Endothelial cell (in vitro differentiated cells): ENCODE measurements at places on chromosomes 3 and 15. TPM values are rescaled to one million over a fixed set of nuclear protein-coding genes. Genes with fewer than 3 reads are reported as not detected.

PTH1R gene
- total RNA-seq: 6.2 TPM

DNA sequence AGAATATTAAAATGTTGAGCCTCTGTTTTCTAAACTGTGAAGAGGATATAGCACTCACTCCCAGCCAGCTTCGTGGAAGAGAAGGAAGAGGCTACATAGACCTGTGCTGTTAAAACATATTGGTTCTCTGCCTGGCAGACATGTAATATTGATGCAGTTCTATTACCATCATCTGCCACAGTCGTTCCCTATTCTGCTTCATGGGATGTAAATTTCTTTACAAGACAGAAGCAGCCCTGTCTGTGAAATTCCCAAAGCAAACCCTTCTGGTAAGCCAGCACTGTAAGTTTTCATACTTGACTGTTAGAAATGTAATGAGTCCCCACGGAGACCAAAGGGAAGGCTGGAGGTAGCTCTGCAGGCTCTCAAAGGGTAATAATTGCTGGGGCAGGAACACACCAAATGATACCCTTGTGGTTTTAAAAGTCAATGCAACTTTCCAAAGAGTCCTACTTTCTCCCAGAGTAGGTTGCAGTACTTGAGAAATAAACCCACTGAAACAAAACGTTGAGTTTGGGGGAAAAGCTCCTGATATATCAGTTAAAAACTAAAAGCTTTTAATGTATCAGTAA lies 129.9 kb upstream of the HES1 start:
- peaks cover 6% of the 10 kb centered on the region for H3K27me3 ChIP-seq
- peaks cover 33% of the 10 kb centered on the region for H3K4me1 ChIP-seq
- H3K4me3 ChIP-seq: no peak overlapping the region
- H3K27ac ChIP-seq: no peak overlapping the region
- no peak for DNase-seq

SLC28A1 gene
- total RNA-seq: not detected

CTXN2 gene
- total RNA-seq: 0.18 TPM

GRCh38 chr3:167772992-167773391 lies 37.5 kb downstream of the SERPINI1 start:
- H3K4me3 ChIP-seq: no peak overlapping the region
- DNase-seq: no peak
- peaks cover 9% of the 10 kb centered on the region for H3K4me1 ChIP-seq
- no peaks in the 10 kb centered on the region for H3K27me3 ChIP-seq

GRCh38 chr15:84582583-84583157 lies 18.1 kb upstream of the ZSCAN2 start:
- no peak overlapping the region for H3K27ac ChIP-seq
- DNase-seq: no peak
- H3K4me3 ChIP-seq: no peak overlapping the region
- peaks cover 2% of the 10 kb centered on the region for H3K27me3 ChIP-seq
- no peaks in the 10 kb centered on the region for H3K36me3 ChIP-seq

- no peak for DNase-seq
- no peak overlapping the region for H3K4me3 ChIP-seq
- H3K36me3 ChIP-seq: no peaks in the 10 kb centered on the region
- H3K27ac ChIP-seq: no peak overlapping the region
These were observed 567.0 kb upstream of the MCTP2 start for GRCh38 chr15:93664213-93664956.

SLC9C1 gene
- 0.13 TPM for total RNA-seq

DNA sequence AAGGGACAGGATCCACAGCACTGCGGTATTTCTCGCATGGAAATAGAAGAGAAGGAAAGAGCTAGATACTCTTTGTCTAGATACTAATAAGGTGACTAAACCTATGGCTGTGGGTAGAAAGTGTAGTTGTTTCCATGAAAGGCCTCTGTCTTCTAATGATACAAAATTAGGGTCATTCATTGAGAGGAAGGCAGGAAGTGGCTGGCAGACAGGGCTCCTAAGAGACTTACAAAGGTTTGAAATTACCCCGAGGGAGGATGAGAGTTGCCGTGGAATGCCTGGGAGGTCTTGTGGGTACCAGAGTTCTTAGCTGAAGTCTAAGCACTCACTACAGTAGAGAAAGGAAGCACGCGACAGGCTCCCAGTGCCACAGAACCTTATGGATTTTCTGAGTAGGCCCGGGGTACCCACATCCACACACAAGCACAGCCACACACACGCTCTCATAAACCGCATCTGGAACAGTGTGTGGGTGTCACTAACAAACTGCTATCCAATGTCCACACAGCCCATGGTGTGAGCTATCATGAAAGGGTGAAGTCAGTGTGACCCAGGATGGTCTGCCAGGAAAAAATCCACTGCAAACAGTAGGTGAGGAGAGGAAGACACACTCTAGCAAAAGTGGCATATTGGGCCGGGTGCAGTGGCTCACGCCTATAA lies 221.4 kb downstream of the FAM43A start:
- H3K27me3 ChIP-seq: no peaks in the 10 kb centered on the region
- no peaks in the 10 kb centered on the region for H3K36me3 ChIP-seq
- no peak overlapping the region for H3K27ac ChIP-seq
- no peaks in the 10 kb centered on the region for H3K4me1 ChIP-seq

GRCh38 chr15:60375306-60375705 lies 22.5 kb downstream of the ANXA2 start:
- peaks cover 10% of the 10 kb centered on the region for H3K36me3 ChIP-seq
- peaks cover 18% of the 10 kb centered on the region for H3K4me1 ChIP-seq

CLDN16 gene
- total RNA-seq: not detected

PIK3CA gene
- 26.7 TPM for total RNA-seq

GRCh38 chr3:149449182-149449581 lies 25.3 kb upstream of the TM4SF4 start:
- H3K4me1 ChIP-seq: peaks cover 2% of the 10 kb centered on the region
- peaks cover 14% of the 10 kb centered on the region for H3K36me3 ChIP-seq
- no peak overlapping the region for H3K27ac ChIP-seq
- no peaks in the 10 kb centered on the region for H3K27me3 ChIP-seq
- H3K4me3 ChIP-seq: no peak overlapping the region

DNA sequence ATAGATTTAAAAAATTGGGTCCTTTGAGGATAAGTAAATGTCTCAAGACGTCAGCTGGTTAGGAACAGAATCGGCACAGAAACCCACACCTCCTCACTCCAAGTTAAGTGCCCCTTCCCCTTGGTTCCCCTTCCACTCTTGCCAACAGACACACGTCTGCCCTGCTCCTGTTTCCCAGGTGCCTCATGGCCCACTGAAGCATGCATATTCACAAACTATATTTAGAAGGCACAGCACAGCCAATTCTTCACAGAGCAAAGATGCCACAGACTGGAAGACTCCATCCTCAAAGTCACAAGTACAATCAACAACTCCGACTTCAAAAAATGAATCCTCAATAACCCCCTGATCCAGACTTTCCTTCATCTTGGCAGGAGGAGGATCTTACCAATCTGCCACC lies 295.4 kb upstream of the NR2F2 start:
- no peaks in the 10 kb centered on the region for H3K4me1 ChIP-seq
- DNase-seq: no peak
- H3K27ac ChIP-seq: no peak overlapping the region
- no peaks in the 10 kb centered on the region for H3K36me3 ChIP-seq
- no peak overlapping the region for H3K4me3 ChIP-seq

DNA sequence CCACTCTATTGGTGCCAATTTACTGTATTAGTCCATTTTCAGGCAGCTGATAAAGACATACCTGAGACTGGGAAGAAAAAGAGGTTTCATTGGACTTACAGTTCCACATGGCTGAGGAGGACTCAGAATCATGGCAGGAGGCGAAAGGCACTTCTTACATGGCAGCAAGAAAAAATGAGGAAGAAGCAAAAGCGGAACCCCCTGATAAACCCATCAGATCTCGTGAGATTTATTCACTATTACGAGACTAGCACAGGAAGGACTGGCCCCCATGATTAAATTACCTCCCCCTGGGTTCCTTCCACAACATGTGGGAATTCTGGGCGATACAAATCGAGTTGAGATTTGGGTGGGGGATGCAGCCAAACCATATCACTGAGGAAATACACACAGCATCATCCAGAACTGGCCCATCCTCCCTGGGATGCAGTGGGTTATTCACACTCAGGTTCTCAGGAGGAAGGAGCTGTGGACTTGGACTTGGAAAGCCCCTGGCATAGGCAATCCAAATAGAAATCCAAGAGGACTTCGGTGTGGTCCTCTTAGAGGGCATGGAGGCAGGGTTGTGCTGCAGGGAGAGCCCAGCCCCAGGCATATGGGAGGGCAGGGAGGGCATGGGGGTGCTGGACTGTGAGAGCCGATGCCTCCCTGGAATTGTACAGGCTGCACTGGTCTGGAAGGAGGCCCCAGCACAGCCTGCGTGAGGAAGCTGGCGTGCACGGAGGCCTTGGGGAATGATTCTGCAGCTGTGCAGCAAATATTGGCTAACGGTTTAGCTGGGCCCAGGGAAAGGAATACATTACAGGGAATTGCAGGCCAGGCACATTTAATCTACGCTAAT lies 62.9 kb downstream of the EFCAB12 start:
- peaks cover 2% of the 10 kb centered on the region for H3K27me3 ChIP-seq
- peaks cover 4% of the 10 kb centered on the region for H3K36me3 ChIP-seq
- peaks cover 6% of the 10 kb centered on the region for H3K4me1 ChIP-seq
- DNase-seq: no peak
- peak overlapping the region; percentile 54 for H3K4me3 ChIP-seq
- H3K27ac ChIP-seq: no peak overlapping the region

GRCh38 chr3:165159760-165160421 lies 36.3 kb downstream of the SLITRK3 start:
- H3K27ac ChIP-seq: no peak overlapping the region
- peaks cover 11% of the 10 kb centered on the region for H3K4me1 ChIP-seq
- no peak for DNase-seq
- H3K36me3 ChIP-seq: no peaks in the 10 kb centered on the region
- H3K27me3 ChIP-seq: no peaks in the 10 kb centered on the region

ZPLD1 gene
- not detected for total RNA-seq

- no peak for DNase-seq
- peaks cover 14% of the 10 kb centered on the region for H3K27me3 ChIP-seq
- H3K36me3 ChIP-seq: no peaks in the 10 kb centered on the region
- peaks cover 6% of the 10 kb centered on the region for H3K4me1 ChIP-seq
These were observed 6.2 kb upstream of the SLC6A6 start for GRCh38 chr3:14396031-14396692.

B2M gene
- total RNA-seq: 546 TPM

DNA sequence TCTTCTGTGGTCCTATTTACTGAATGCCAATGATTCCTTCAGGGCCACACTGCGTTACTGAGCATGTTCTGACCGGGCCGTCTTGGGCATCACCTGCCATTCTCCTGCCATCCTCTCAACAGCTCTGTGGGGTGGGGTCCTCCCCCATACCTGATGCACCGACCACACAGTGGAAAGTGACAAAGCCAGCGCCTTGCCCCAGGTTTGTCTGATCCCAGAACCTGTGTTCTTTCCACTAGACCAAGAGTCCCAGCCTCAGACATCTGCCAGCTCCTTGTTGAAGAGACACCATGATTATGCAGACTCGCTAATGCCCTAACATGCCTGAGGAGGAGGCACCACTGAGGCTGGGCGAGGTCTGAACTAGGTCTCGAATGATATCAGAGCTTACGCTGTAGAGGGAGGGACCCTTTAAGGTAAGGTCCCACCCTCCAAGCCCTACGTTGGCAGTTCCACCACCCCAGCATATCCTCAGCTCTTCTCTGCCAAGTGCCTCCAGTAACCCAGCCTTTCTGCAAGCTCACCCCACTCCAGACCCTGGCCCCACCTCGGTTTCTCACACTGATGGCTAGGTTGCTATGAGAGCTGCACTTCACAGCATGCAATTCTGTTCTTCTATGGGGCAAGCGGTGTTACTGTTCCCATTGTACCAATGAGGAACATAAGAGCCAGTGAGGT lies 29.8 kb upstream of the PLXNA1 start:
- no peak for DNase-seq
- peaks cover 10% of the 10 kb centered on the region for H3K27me3 ChIP-seq
- H3K4me3 ChIP-seq: no peak overlapping the region
- no peak overlapping the region for H3K27ac ChIP-seq

- peaks cover 4% of the 10 kb centered on the region for H3K27me3 ChIP-seq
- H3K4me3 ChIP-seq: no peak overlapping the region
- H3K4me1 ChIP-seq: no peaks in the 10 kb centered on the region
- no peak overlapping the region for H3K27ac ChIP-seq
- H3K36me3 ChIP-seq: no peaks in the 10 kb centered on the region
- DNase-seq: no peak
These were observed 35.1 kb upstream of the PTPRG start for GRCh38 chr3:61526308-61526707.

- H3K27ac ChIP-seq: no peak overlapping the region
- H3K36me3 ChIP-seq: no peaks in the 10 kb centered on the region
- no peak overlapping the region for H3K4me3 ChIP-seq
- DNase-seq: no peak
These were observed 268.2 kb upstream of the LYSMD4 start for GRCh38 chr15:100001405-100001804.

DNA sequence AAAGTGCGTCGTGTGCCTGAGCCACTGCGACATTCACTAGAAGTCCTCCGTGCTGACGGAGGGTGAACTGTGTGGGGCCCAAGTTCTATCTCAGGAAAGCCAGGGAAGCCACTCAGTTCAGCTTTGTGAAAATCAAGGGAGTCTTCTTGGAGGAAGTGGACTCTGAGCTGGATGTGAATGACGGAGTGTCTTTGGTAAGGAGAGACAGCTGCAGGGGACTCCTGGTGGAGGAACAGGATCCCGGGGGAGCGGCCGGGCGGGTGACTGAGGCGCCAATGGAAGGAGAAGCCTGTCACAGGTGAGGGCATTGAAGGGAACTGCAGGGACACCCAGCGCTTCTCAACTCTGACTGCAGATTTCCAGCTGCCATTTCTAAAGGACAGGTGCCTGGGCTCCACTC lies 75.6 kb downstream of the APBA2 start:
- H3K4me1 ChIP-seq: no peaks in the 10 kb centered on the region
- H3K27me3 ChIP-seq: peaks cover 4% of the 10 kb centered on the region
- peaks cover 3% of the 10 kb centered on the region for H3K36me3 ChIP-seq
- H3K4me3 ChIP-seq: no peak overlapping the region

DNA sequence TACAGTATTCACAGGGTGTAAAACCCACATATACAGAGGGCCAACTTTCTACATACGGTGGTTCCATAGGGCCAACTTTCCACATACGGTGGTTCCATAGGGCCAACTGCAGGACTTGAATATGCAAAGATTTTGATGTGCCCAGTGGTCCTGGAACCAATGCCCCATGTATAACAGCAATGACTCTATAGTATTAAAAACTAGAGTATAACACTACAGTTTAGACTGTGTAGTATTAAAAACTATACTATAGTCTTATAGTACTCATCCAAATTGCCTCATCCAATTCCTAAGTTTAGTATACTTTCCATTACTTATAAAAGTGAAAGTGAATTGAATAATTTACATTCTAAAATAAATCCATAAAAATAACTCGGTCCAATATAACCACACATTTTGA lies 75.9 kb downstream of the GSK3B start:
- H3K36me3 ChIP-seq: no peaks in the 10 kb centered on the region
- H3K4me3 ChIP-seq: no peak overlapping the region
- no peak overlapping the region for H3K27ac ChIP-seq
- H3K4me1 ChIP-seq: peaks cover 31% of the 10 kb centered on the region
- no peaks in the 10 kb centered on the region for H3K27me3 ChIP-seq

C3orf85 gene
- total RNA-seq: not detected

LSAMP gene
- total RNA-seq: 6.1 TPM

CP gene
- 0.44 TPM for total RNA-seq

RLBP1 gene
- not detected for total RNA-seq

- H3K27ac ChIP-seq: no peak overlapping the region
- peaks cover 35% of the 10 kb centered on the region for H3K4me1 ChIP-seq
- peak overlapping the region; percentile 88 for H3K4me3 ChIP-seq
- peaks cover 12% of the 10 kb centered on the region for H3K27me3 ChIP-seq
- no peaks in the 10 kb centered on the region for H3K36me3 ChIP-seq
These were observed 2.1 kb downstream of the RPP25 start for GRCh38 chr15:74954515-74954914.

PDZRN3 gene
- 1.3 TPM for total RNA-seq
